ENCODE measurements at places on chromosomes 16 and 17.

GRCh38 chr17:72421128-72422092 lies 300.6 kb downstream of the SOX9 start:
- peak; percentile 80 for DNase-seq

- DNase-seq = no peak
These were observed at the start of gene SMTNL2 for GRCh38 chr17:4584101-4584916. Gene SMTNL2, plus strand, starts transcription at chr17:4584529. Its CDS starts 77 bp downstream, at chr17:4584606.

DNA sequence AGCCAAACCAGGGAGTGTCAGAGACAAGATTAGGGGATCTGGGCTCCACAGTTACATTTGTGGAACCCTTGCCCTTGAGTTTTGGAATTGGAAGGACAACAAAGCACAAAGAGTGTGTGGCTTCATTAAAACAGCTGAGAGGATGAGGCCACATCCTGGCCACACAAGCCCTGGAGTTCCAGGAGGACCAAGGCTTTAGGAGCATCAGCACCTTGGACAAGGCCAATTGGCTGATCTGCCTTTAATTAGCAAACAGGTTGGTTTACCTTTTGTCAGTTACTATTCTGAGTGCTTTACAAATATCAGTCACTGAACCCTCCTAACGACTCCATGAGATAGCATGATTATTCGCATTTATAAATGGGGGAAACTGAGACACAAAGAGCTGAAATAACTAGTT lies 54.7 kb downstream of the SLC6A2 start:
- no peak for DNase-seq

DNA sequence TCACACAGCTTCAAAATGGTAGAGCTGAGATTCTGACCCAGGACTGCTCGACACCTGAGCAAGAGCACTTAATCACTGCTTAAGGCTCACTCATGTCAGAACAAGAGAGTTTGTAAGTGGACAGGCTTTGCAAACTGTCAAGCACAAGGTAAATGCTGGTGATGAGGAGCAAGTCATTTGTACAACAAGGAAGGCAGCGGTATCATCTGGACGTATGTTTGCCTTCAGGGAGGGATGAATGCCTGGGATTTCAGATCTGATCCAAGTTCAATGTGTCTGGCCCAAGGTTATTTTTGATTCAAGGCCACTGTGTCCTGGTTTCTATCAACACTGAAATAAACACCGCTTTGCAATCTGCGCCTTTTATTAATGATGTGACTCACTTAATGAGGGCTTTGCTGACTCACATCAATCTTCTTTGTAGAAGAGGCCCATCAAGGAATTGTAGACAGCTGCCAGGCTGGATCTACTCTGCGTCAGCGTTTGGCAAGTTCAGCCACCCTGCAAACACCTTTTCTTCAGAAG lies 174.4 kb upstream of the HS3ST3A1 start:
- DNase-seq = no peak

DNA sequence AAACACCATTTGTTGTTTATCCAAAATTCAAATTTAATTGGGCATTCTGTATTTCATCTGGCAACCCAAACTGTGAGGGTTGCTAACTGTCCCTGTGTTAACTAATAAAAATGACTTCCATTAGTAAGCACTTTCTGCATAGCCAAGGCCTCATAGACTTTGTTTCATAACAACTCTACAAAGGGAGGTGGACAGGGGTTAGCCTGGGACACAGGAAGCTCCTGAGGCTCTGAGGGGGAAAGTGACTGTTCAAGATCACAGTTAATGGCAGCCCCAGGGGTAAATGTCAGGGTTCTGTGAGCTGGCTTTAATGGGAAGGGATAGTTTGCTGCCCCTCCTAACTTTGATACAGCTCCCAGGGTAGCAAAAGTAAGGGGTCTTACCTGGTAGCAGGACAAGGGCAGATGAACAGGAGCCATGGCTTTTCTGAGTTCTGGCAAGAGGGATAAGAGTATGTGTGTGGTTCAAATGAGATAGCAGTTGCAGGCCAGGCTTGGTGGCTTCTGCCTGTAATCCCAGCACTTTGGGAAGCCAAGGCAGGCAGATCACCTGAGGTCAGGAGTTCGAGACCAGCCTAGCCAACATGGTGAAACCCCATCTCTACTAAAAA lies 2.2 kb downstream of the HEATR9 start:
- no peak for DNase-seq

DNA sequence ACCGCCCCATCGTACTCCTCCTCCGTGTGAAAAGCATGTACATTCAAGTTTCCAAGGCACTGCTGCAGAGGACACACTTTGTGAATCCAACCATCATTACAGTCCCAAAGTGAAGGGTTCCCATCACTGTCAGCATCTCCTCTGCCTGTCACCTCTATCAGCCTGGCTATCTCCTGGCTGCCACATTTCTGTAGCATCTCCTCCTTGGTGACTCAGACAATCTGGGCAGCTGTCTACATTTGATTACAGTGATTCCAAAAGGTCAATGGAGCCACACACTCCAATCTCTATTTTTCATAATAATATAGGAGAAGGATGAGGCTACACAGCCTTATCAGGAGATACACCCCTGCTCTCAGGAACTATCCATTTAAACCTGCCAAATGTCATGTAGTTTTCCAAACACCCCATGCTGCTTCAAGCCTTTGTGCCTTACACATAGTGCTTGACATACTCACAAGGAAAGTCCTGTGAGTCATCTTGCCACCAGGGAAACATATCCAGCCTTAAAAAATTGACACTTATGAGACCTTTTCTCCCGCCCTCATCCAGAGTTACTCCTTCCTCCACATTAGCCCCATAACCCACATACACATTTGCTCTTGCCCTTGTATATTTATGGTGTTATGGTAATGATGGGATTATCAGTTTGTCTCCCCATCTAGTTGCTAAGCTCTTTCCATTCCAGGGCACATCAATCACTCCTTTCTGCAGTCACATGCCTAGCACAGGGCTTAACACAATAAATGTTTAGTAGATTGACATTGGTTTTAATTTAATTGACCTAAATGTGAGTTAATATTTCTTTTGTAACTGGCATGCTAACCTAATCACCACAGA lies 250.1 kb upstream of the CDH5 start:
- no peak for DNase-seq

GRCh38 chr17:50372222-50372757 lies 694 bp downstream of the MRPL27 start:
- no peak for DNase-seq

- DNase-seq = no peak
These were observed 8.2 kb upstream of the STH start for GRCh38 chr17:45990886-45991285.

GRCh38 chr17:52148969-52149351 lies 9.6 kb downstream of the CA10 start:
- no peak for DNase-seq

DNA sequence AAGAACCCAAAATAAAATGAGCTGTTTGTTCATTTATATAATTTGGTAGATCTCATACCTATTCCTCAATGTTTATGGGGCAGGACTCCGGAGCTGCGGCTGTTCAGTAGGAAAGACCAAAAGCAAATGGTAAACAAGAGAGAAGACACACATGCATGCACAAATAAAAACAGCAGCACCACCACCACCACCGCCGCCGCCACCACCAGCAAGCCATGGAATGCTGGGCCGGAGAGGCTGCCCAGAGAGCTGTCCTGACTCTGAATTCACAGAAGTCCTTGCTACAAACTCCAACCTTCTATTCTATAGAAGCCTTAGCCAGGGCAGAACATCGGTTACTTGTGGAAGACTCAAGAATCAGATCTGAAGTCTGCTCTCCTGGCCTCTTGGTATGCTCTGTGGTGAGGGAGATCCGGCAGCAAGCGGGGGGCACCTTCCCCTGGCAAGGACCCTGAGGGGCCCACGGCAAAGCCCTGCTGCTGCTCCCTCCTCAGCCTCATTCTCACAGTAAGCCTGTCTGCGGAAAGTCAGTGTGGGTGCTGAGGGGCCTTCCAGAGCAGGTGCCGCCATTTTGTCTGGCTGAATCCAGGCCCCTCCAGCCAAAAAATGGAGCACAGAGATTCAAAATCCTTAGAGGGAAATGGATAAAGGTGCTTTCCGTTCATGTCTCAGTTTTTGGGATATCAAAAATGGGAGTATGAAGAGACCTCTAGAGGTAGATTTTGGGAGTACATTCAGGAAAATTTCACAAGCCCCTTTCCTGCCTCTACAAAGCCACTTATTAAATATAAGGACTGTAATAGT lies 6.4 kb upstream of the FOXJ1 start:
- DNase-seq = peak; percentile 27

GRCh38 chr16:79836144-79836543 lies 235.6 kb upstream of the MAF start:
- DNase-seq = no peak

- DNase-seq = no peak
These were observed 100.0 kb downstream of the WWOX start for GRCh38 chr16:78199325-78200022.

- no peak for DNase-seq
These were observed 292.1 kb downstream of the SNX29 start for GRCh38 chr16:12268606-12269005.

DNA sequence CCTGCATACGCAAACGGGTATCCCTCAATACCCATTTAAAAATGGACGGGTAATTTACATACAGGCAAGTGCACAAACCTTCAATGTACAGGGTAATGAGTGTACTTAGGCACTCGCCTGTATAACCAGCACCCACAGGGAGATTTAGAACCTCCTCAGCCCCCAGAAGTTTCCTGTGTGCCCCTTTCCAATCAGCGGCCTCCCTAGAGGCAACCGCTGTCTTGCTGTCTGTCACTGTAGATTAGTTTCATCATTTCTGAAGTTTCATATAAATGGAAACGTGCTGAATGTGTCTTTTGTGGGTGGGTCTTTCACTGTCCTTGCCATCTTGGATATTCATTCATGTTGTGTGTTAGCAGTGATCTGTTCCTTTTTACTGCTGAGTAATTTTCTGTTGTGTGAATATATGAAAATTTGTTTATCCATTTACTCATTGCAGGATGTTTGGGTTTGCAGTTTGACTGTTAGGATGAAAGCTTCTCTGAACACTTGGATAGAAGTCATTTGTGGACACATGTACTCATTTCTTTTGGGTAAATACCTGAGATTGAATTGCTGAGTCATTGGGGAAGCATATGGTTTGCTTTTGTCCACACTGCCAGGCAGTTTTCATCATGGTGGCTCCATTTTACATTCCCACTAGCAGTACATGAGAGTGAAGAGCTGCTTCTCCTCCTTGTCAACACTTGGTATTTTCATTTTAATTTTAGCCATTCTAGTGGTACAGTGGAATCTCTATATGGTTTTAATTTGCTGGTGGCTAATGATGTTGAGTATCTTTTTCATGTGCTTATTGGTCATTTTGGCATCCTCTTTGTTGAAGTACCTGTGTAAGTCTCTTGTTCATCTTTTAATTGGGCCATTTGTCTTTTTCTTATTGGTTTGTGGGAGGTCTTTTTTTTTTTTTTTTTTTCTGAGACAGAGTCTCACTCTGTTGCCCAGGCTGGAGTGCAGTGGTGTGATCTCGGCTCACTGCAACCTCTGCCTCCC lies 2.1 kb upstream of the ADCY7 start:
- no peak for DNase-seq

GRCh38 chr16:53100131-53100748 lies 45.4 kb downstream of the CHD9 start:
- no peak for DNase-seq

DNA sequence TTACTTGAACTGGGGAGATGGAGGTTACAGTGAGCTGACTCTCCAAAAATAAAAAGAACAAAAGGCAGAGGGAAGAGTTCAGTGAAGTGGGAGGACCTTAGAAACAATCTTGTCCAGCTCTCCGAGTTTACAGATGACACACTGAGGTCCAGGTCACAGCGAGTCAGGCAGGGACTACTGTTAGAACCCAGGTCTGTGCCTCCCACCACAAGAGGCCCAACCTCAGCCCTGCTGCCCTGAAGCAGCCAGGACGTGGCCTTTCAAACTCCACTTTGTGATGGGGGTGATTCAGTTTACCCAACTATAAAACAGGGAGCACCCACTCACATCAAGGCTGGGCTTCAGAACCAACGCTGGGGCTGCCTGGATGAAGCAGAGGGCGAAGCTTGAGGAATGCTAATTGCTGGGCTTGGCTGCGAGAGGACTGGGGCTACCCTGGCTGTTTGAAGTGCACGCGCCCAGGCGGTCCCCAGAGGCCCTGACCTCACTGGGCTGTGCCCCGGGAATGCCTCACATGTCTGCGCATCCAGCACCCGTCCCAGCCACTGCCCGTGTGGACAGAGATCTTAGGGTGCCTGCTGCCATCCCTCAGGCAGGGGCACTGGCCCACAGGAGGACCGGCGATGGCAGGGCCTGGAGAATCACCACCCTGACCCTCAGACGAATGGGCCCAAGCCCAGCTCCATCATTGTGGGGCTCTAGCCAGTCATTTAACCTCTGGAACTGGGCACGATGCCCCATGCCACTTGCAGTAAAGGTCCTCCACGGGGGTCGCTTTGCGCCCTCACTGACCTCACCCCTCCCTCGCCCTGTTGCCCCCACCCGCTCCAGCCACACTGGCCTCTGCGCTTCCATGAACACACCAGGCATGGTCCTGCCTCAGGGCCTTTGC lies 11.4 kb downstream of the SLC5A10 start:
- no peak for DNase-seq

- DNase-seq = no peak
These were observed 69.0 kb downstream of the MGAT5B start for GRCh38 chr17:76937238-76937637.

- DNase-seq = no peak
These were observed 47.8 kb downstream of the SREBF1 start for GRCh38 chr17:17788967-17789366.

DNA sequence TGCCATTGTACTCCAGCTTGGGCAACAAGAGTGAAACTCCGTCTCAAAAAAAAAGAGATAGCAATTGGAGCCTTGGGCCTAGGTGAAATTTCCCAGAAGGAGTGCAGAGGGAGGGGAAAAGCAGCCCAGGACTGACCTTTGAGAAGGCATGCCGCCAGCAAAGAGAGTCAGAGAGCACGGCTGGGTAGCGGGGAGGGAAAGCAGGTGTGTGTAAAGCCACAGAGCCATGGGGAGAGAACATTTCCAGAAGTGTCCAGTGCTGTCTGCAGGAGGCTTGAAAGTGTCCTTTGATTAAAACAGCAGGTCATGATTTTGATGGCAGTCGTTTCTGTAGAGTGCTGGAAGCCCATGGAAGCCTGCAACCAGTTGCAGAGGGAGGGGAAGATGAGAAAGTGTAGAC lies 8.1 kb downstream of the C16orf54 start:
- DNase-seq = no peak

- no peak for DNase-seq
These were observed 221.1 kb downstream of the MRTFB start for GRCh38 chr16:14292051-14292825.

- no peak for DNase-seq
These were observed 2.9 kb downstream of the CDIP1 start for GRCh38 chr16:4535627-4536108.
